ENCODE measurements at places on chromosomes 6 and 20. TPM values are rescaled to one million over a fixed set of nuclear protein-coding genes. Genes with fewer than 3 reads are reported as not detected.

DSE gene
- 3.8 TPM for total RNA-seq

SH3BGRL2 gene
- total RNA-seq: not detected

SLC52A3 gene
- total RNA-seq: not detected

KIAA1586 gene
- 13.7 TPM for total RNA-seq

CRISP3 gene
- not detected for total RNA-seq

Measured in activated T-helper 2 cell treated with anti-CD3 and anti-CD28 coated beads, Interferon-gamma antibody, Interleukin-2, Interleukin-4, amounts not matched to agents 10 μg/mL and 5 μg/mL and 100 μg/mL, durations not matched to agents 14 hours and 24 hours and 36 hours (primary cell).